ENCODE measurements at places on chromosomes 2 and 18. TPM values are rescaled to one million over a fixed set of nuclear protein-coding genes. Genes with fewer than 3 reads are reported as not detected.

LINC00305 gene
- not detected for total RNA-seq

- no peak for DNase-seq
Observed at GRCh38 chr18:48084041-48084757, 153.7 kb upstream of the SMAD2 start.

RGPD3 gene
- 0.46 TPM for total RNA-seq

UGT1A8 gene
- not detected for total RNA-seq

- DNase-seq: no peak
Observed at GRCh38 chr2:235444101-235444597, 49.7 kb upstream of the AGAP1 start.

DNA sequence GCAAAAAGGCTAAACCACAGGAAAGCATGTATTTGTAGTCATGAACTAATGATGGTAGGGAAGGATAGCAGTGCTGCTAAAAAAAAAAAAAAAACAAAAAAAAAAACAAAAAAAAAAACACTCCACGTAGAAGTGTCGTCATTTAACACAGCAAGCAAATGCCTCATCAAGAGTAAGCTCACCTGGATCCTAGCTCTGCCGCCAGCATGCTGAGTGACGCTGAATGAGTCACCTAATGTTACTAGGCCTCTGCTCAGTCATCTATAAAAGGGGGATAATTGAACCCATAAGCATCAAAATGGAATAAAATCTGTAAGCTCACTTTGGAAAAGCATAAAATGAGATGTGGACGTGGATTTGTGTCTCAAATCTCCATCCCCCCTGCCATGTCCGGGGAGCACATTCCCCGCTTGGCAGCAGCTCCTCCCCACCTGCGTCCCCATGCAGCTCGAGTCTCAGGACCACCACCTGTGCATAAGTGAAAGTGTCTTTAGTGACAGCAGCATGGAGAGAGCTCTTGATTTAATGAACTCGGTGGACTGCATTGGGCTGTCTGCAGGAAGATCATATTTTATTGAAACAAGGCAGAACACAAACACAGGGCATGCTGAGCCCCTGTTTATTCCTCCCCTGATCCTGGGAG, 427.5 kb downstream of the LRATD1 start:
- DNase-seq: no peak

- no peak for DNase-seq
Observed at GRCh38 chr18:57475903-57476302, 40.7 kb downstream of the ONECUT2 start.

- DNase-seq: no peak
Observed at GRCh38 chr2:201959626-201960025, 74.0 kb upstream of the FZD7 start.

GRCh38 chr2:200039724-200040650, 84.6 kb downstream of the MAIP1 start:
- no peak for DNase-seq

CYP26B1 gene
- total RNA-seq: 4.5 TPM

SULT1C2 gene
- total RNA-seq: 7.7 TPM
